ENCODE measurements at places on chromosomes 12 and 14.

DNA sequence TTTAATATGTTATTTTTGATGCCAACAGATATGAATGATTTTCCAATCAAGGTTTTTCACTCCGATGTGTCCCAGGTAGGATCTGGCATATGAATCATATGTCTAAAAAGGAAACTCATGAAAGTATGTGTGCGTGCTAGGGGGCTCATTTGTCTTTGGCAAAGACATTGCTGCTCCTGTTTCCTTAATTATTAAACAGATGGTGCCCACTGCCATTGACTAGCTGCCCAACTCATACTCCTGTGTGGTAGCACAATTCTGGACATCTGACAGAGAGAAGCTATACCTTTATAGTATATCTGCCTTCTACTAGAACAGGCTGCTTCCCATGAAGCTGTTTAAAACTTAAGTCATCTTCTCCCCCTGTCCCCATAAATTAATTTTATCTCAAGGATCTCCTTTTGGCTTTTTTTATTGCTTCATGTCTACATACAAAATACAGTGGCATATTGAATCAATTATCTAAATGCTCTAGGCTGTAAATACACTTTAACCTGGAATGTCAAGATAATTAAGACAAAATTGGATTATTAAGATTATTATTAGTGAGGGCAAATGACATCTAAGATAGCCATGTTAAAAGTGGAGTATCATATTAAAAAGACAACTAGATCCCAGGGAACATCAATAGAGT is 1.4 kb upstream of the PDE3A start:
- no peak for DNase-seq

- no peak for DNase-seq
Observed at GRCh38 chr12:117441751-117442150, 80.3 kb upstream of the NOS1 start.

GRCh38 chr12:120925740-120926563 is 21.8 kb upstream of the SPPL3 start:
- no peak for DNase-seq

GRCh38 chr14:52895000-52895399 is 55.9 kb downstream of the FERMT2 start:
- DNase-seq: no peak

DNA sequence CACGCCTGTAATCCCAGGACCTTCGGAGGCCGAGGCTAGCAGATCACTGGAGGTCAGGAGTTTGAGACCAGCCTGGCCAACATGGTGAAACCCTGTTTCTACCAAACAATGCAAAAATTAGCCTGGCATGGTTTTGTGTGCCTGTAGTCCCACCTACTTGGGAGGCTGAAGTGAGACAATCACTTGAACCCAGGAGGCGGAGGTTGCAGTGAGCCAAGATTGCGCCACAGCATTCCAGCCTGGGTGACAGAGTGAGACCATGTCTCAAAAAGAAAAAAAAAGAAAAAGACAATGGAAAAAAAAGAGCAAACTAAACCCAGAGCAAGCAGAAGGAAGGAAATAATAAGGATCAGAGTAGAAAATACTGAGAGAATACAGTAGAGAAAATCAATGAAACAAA is 5.4 kb downstream of the CHURC1 start:
- DNase-seq: no peak

- no peak for DNase-seq
Observed at GRCh38 chr12:122090759-122091515, 12.4 kb downstream of the MLXIP start.

GRCh38 chr12:98998697-98999299 is 353.7 kb downstream of the APAF1 start:
- no peak for DNase-seq

DNA sequence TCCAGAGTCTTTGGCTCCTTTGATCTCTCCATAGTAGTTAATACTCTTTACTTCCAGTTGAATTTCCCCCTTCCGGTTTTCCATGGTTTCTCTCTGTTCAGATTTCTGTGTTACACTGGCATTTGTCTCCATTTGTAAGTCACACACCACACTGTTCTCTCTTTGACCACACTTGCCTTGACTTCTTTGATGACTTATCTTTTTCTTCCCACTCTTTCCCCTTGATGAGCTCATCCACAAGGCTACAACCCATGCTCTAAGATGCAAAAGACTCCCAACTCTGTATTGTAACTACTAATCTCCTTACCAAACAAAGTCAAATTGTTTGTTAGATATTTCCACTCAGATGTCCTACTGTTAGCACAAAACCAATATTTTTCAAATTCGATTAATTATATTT is 242.7 kb upstream of the E2F7 start:
- no peak for DNase-seq

GRCh38 chr14:51884086-51884927 is 23.9 kb downstream of the GNG2 start:
- DNase-seq: no peak
